ENCODE measurements at places on chromosomes 3 and 15.

DNA sequence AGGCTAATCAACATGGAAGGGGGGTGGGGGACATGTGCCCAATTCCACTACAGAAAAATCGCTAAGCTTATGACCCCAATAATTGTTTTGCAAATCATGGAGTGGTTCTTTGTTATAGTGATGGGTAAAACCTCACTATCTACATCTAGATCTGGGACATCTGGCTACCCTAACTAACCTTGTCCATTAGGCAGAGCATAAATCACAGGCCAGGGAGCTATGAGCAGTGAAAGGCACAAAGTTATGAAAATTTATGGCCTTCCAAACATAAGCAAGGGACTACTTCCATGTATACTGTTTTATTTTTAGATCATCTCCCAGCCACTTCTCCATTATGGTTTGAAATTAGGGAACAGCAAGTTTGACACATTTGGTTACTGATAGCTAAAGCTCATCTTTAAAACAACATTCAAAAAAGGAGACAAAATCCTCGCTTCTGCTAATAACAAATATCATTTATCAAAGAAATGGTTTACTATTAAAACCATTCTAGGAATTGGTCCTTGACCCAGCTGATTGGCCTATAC is 78.3 kb downstream of the RSL24D1 start:
- no peak for DNase-seq

DNA sequence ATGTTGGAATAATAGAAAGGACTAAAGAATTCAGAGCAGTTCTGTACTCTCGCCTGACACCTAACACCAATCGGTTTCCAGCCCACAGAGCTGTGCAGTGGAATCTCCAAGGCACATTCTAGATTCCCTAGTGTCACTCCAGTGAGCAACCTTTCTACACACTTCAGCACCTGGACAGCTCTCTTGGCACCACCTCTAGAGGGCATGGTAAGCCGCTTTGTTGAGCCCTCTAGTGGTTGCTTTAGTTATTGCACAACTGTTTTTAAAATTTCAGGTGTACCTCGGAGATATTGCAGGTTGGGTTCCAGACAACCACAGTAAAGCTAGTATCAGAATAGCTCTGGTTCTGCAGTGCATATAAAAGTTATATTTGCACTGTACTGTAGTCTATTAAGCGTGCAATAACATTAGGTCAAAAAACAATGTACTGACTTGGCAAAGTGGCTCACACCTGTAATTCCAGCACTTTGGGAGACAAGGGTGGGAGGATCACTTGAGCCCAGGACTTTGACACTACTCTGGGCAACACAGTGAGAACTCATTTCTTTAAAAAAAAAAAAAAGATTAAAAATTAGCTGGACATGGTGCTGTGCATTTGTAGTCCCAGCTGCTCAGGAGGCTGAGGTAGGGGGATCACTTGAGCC is 26.5 kb upstream of the ERC2 start:
- peak; percentile 73 for DNase-seq

DNA sequence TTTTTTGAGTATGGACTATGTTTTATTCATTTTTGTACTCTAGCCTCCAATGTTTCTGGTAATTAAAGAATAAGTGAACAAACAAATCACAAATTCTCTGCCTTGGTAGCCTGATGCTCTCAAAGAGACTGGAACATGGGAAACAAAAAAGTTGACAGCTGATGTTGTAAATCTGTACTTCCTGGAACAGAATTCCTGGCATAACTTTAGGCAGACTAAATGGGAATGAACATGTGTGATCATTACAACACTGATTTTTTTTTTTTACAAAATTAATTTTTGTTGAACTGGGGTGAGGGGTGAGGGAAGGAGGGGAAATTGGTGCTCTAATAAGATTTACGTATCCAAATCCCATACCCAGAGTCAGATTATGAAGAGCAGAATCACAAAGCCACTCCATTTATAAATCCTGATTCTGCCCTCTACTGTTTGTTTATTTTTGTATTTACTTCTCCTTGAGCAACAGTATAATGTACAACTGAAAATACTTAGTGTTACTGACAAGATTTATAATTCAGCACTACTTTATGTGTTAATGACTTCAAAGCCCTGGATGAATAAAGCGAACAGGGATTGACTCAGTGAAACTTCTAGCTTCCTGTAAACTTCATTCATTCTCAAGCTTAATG is 165.0 kb downstream of the FRMD5 start:
- no peak for DNase-seq

DNA sequence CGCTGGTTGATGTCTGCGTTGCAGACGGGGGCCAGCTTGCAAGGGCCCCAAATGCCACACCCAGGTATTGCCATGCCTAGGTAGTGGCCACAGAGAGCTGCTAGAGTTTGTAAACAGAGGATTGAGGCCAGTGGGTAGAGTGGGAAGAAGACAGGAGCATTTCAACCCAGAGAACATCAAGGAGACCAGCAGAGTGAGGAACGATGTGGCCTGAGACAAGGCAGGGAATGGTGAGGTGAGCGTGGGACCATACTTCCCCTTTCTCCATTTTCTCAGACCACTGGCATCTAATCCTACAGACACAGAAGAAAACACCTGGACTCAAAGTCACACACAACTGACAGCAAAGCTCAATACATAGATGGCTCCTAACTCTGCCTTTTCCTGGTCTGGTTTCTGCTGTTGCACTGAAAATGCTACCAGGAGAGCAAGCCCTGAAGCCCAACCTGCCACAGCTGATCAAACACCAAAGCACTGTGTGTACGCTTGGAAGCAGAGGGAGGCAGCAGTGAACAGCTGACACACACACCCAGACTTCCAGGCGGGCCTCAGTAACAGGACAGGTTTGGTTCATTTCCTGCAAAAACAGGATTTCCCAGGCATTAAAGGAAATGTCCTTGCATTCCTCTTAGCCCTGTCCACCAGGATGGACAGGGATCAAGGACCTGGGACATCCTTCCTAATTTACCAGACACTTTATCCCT is 1.6 kb downstream of the FAM174B start:
- peak; percentile 44 for DNase-seq

DNA sequence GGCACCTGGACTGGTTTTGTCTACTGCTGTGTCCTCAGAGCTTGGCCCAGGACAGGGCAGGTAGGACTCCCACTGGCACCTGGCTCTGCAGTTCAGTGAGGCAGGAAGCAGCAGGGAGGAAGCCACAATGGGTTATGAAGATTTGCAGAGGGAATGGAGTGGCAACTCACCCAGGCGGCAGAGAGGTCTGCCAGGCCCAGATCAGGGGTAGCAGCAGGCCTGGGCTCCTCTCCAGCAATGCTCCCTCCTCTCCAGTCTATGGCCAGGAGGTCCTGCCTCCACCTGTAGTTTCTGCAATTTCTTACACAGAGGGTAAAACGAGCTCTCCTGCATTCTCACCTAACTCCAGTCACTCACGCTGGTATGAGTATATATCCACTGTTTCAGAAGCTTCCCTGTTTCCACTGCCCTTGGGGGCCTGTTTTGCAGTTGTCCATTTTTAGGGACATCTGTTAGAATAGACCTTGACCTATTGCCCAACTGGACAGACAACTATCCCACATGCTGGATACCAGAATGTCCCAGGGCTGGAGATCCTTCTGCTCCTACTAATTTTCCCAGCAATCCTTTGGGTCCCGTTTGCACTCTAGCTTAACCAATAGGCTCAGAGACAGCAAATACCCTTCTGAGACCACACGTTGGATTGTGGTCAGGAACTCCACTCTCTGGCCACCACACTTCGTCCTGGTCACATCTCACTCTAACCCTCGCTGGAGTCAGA is 35.2 kb downstream of the HMCES start:
- DNase-seq = peak; percentile 31

GRCh38 chr3:152197451-152197850 is 71.3 kb upstream of the MBNL1 start:
- DNase-seq = no peak

DNA sequence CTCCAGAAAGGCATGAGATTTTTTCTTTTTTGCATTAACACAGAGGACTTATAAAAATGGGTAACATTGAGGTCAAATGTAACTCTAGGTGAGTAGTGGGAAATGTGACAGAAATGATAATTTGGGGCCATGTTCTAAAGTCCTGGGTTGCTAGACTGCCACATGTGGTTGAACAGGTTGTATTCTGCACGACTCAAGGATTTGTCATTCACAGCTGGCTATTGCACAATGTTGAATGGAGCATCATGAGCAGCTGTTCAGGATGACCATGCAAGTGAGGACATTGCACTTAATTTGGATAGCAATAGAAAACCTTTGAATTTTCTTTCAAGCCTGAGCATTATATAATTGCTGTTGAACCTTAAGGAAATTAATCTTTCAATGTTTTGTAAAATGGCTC is 396.6 kb downstream of the NAALADL2 start:
- no peak for DNase-seq

DNA sequence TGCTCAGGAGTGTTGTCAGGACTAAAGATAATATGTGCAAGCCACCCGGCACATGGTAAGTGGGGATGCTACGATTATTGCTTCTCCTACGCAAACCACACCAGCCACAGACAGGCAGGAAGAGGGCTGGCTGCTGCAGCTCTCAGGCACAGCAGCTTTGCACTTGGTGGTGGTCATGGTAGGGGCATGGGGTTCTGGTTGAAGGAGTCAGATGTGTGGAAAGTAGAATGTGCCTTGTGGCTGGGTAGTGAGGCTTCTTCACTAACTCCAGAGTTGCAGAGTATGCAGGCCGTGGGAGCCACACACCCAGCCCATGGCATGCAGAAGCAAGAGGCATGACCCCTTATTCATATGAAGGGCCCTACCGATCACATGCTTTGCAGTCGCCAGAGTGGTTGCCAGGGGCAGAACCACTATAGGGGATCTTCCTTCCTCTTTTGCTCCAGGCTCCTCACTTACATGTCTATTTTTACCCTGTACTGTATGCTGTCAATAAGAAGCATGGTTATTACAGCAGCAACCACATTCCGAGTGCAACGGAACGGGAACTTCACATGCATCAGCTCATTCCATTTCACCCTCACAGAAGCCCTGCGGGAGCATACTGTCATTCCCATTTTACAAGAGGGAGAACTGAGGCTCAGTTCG is 59.2 kb upstream of the HERC1 start:
- peak; percentile 59 for DNase-seq

- no peak for DNase-seq
These were observed 100.5 kb downstream of the HMG20A start for GRCh38 chr15:77521206-77521605.

DNA sequence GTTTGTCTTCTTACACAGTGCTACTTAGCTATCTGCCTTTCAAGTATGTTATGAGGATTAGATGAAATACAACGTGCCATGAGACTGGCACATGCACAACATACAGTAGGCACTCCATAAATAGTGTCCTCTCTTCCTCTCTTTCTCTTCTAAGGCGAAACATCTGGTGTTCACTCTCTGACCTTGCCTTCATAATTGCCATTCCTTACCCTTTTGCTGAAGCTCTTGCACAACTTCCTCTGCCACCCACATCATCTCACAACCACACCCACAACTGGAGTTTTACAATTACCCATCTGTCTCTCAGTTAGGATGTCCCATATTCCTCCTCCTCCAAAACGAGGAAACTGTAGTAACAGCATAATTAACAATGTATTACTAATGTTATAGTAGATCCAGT is 26.4 kb upstream of the ACP3 start:
- DNase-seq = no peak

DNA sequence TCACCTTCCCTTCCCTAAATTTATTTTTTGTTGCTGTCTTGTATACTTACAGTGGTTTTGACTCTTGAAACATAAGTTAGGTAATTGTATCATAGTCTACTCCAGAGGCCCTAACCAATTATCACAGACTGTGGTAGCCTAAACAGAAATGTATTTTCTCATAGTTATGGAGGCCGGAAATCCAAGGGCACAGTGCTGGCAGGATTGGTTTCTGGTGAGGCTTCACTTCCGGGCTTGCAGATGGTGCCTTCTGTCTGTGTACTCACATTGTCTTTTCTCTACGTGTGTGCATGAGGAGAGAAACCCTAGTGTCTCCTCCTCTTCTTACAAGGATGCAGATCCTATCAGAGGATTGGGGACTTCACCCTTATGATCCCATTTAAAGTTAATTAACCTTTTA is 290.2 kb upstream of the KCNMB2 start:
- no peak for DNase-seq

- DNase-seq = no peak
These were observed 31.4 kb downstream of the ACAA1 start for GRCh38 chr3:38105525-38105924.

DNA sequence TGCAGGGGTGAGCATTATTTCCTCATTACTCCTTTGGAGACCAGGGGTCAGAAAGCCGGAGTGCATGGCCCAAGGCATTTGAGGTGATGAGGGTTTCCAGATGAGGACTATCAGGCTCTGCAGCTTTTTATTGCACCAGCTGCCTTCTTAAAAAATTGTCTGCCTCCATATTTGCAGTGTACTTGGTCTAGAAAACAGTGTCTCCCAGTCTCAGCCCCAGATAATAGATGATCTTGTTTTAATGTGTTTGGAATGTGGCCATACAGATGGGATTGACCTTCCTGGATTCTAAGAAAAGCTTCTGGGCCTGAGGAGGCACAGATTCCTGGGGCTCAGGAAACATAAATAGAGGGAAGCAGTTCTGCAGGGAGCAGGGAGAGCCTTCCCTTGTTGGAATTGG is 123.3 kb downstream of the GABRG3 start:
- DNase-seq = no peak

DNA sequence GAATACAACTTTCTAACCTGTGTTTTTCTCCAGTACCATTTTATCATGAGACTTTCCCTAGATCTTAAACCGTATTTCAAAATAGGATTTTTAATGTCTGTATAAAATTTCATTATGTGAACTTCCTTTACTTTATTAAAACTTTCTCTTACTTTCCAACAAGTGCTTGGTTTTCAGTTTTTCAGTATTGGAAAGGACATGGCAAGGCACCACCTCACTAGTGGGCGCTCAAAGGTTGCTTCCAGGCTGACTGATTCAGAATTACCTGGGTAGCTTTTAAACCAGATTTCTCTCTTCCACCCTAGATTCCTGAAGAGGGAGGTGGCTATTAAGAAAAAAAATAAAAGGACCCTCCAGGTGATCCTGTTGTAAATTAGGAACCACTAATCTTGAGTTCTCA is 236.6 kb downstream of the SOX2 start:
- no peak for DNase-seq

DNA sequence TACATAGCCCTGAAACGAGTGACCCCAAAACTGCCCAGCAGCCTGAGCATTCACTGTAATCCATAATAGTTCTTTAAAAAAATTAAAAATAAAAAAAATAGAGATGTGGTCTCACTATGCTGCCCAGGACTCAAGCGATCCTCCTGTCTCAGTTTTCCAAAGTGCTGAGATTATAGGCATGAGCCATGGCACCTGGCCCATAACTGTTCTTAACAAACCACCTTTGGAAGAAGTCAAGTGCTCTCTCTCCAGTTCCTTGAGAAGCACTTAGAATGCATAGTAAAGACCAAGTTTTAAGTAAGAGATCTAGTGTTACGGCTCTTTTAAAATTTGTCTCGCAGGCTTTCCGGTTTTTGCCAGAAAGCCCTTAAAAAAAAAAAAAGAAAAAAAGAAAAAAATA is 8.2 kb downstream of the CDC25A start:
- no peak for DNase-seq

GRCh38 chr3:169384573-169384972 is 278.9 kb downstream of the MECOM start:
- DNase-seq = peak; percentile 7

- DNase-seq = no peak
These were observed 7.2 kb upstream of the STT3B start for GRCh38 chr3:31525532-31525931.
